ENCODE measurements at places on chromosomes 12 and 14.

DNA sequence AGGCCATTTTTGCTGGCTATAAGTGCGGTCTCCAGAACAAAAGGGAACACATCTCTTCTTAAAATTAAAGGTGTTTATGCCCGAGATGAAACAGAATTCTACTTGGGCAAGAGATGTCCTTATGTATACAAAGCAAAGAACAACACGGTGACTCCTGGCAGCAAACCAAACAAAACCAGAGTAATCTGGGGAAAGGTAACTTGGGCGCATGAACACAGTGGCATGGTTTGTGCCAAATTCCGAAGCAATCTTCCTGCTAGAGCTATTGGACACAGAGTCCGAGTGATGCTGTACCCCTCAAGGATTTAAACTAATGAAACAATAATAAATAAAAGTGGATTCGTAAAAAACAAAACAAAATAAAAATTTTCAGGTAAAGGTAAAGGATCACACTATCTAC is 33.4 kb downstream of the PKP2 start:
- DNase-seq = no peak

DNA sequence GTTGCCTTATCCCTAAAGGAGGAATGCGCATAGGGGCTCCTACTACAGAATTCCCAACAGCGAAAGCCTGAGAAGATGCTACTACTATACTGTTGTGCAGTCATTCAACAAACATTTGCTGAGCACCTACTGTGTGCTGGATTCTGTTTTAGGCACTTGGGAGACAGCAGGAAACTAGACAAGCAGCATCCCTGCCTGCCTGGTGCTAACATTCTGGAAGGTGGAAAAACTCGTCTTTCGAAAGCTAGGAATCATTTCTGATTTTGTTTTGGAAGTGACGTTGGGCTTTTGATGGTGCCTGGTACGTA is 131.5 kb upstream of the NCOR2 start:
- no peak for DNase-seq

DNA sequence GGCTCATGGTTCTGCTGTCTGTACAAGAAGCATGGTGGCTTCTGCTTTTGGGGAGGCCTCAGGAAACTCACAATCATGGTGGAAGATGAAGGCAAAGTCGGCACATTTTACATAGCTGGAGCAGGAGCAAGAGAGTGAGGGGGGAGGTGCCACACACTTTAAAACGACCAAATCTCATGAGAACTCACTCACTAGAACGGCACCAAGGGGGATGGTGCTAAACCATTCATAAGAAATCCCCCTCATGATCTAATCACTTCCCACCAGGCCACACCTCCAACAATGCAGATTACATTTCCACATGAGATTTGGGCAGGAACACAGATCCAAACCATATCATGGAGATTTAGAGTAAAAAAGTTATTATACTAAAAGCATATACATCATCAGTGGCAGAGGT is 13.6 kb upstream of the LEMD3 start:
- no peak for DNase-seq

- DNase-seq = peak; percentile 70
Measured at GRCh38 chr12:442235-442884, 17.4 kb upstream of the B4GALNT3 start.

All from hematopoietic multipotent progenitor cell treated with erythropoietin and hydrocortisone succinate and interleukin-3 and kit ligand, for 15 days (in vitro differentiated cells).